ENCODE measurements at places on chromosomes 6 and 20. TPM values are rescaled to one million over a fixed set of nuclear protein-coding genes. Genes with fewer than 3 reads are reported as not detected.
A peak's percentile ranks its signal among the peaks of the same experiment; 100 is the strongest.

The ELMO2 gene
- 38.5 TPM for total RNA-seq

The HLA-DQA2 gene
- total RNA-seq: 2.8 TPM

The LRRC1 gene
- total RNA-seq: 1.9 TPM

- no peak for DNase-seq
Observed at GRCh38 chr6:158160932-158161539, 7.0 kb downstream of the SERAC1 start.

DNA sequence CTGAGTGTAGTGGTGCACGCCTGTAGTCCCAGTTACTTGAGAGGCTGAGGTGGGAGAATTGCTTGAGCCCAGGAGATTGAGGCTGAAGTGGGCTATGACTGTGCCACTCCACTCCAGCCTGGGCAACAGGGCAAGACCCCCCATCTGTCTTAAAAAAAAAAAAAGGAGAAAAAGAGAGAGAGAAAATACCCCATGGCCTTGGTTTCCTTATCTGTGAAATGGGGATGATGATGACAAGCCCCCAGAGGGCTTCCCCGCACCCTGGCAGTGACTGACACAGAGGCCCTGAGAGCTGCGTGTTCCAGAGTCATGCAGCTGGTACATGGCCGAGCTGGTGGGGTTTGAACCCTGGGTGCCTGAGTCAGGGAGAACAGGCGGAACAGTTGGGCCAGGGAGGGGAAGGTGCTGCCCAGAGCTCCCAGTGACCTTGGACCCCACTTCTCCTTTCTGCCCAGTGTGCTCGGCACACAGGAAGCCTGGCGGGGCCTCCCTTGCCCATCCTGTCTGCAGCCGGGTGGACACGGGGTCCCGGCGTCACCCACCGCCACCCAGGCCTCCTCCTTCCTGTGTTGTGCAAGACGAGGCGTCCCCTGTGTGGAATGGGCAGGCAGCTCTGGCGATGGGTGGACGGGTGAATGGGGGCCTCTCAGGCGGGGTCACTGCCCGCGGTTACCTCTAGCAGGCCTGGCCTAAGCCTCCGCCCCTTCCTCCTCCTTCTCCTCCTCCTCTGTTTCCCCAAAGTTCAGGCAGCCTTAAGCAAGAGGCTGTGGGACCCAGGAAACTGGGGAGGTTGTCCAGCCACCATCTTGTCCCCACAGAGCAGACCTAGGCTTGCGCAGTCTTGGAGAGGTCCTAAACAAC lies 84.2 kb downstream of the CEBPB start:
- peak; percentile 76 for DNase-seq

- no peak for DNase-seq
Observed at GRCh38 chr6:125867483-125867942, 76.8 kb downstream of the NCOA7 start.

- no peak for DNase-seq
Observed at GRCh38 chr20:43178080-43178479, 11.6 kb downstream of the PTPRT start.

DNA sequence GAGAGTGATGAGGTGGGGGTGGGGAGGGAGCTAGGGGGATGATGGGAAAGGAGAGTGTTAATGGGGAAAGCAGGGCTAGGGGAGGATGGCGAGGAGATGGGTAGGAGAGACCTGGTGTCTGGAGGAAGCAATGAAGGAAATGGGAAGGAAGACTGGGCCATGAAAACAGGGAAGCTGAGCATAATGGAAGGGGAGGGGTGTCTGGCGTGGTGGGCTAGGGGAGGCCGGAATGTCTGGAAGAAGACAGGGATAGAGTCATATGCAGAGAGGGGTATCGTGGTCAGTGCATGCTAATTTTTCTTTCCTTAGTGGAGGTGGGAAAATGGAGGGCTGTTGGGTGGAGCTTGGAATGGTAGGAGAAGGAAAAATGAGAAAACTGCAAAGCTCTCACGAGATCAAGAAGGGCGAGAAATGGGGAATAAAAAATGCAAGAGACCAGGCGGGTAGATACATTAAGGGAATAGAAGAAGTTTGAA lies 423 bp downstream of the KLHDC3 start:
- DNase-seq: no peak

The CPNE5 gene
- total RNA-seq: 31.7 TPM

DNA sequence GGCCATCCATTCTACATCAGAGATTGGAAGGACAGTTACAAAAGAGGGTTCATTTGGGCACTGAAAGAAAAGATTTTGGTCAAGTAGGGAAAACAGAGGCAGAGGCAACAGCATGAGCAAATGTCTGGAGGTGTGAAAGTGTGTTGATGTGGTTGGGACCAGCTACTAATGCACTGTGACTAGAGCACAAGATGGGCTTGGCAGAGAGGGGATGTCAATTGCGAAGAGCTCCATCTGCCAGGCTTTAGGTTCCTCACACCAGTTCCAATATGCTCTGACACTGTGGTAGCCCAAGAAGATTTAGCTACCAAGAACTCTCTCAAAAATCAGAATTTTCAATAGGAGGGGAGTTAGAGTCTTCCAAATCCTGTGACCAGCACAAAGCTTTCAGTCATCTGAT lies 42.1 kb downstream of the TRAF3IP2 start:
- no peak for DNase-seq

DNA sequence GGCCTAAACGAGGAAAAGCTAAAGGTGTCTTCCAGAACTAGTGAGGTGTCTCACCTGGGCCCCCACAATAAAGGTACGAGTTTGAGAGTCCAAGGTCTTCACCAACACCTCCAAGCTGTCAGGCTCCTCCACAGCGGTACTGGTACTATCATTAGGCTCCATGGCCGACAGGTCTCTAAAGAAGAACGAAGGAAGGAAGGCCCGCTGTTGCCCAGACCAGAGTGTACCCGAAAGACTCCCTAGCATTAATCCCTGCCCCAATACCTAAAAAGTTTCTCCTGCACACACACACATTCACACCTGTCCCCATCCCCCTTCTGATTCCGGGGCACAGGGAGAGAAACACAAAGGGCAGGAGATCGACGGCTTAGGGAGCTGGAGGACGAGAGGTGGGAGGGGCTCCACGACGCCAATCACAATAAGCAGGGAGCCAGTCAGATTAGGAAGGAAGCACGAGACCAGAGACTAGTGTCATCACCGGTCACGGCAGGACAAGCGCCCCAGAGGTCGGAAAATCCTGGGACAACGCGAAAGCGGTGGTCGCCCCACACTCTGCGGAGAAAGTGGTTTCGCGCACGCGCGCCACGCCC lies 764 bp downstream of the BAG6 start:
- no peak for DNase-seq

DNA sequence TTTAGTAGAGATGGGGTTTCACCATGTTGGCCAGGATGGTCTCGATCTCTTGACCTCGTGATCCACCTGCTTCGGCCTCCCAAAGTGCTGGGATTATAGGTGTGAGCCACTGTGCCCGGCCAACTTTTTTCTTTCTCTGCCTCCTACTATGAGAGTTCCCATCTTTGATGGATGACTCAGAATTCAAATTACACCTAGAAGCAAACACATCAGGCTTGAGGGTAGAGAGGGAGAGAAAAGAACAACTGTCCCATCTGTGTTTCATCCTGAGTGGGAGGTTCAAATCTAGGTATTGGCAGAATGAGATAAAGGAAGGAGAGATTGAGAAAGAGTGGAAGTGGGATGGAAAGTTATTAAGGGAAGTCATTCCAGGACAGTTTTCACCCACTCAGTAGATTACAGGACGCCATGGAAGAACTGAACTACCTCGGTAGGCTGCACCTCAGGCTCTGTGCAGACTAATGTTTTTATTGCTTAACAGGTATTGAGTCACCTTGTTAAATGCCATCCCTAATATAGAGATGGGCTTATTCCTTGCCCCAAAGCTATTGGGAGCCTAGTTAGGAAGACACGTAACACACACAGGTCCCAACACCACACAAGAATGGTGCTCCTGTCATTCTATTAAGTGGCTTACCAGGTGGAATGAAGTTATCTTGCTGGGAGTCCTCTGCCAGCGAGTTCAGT lies 275.7 kb downstream of the SOX4 start:
- no peak for DNase-seq

GRCh38 chr6:30207619-30208295 lies 5.4 kb downstream of the TRIM26 start:
- no peak for DNase-seq

The CD93 gene
- 51.6 TPM for total RNA-seq

GRCh38 chr6:118800394-118801071 lies 93.4 kb upstream of the ASF1A start:
- peak; percentile 69 for DNase-seq

- no peak for DNase-seq
Observed at GRCh38 chr6:127277878-127278843, 11.5 kb downstream of the RNF146 start.

The SYNGAP1 gene
- total RNA-seq: 9.3 TPM

- DNase-seq: no peak
Observed at GRCh38 chr20:51469578-51470498, 72.7 kb downstream of the NFATC2 start.
